Choroid plexus epithelial cell (primary cell): ENCODE measurements at places on chromosomes 1 and 21.

DNA sequence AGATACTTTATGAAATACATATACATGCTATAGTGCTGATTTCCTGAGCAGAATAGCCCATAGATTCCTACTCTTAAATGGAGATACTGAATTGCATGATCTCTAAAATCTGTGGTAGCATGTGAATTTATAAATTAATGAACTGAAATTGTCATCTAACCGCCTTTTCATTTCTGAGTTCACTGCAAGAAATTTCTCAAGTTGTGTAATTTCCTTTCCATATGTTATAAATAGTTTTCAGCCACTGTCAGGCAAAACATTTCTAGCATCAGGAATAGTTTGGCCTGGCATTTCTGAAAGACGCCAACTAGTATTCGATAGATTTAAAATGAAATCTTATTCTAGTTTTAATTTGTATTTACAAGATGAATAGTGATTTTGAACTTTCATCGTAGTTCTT lies 310.1 kb downstream of the USH2A start:
- DNase-seq: no peak

- no peak for DNase-seq
Observed at GRCh38 chr1:183688341-183689060, 35.4 kb upstream of the APOBEC4 start.

GRCh38 chr1:159187647-159188374 lies 16.4 kb downstream of the CADM3 start:
- no peak for DNase-seq

- no peak for DNase-seq
Observed at GRCh38 chr1:26743426-26744059, 44.2 kb upstream of the PIGV start.

- DNase-seq: no peak
Observed at GRCh38 chr1:245754463-245754961, 599.7 kb downstream of the KIF26B start.

DNA sequence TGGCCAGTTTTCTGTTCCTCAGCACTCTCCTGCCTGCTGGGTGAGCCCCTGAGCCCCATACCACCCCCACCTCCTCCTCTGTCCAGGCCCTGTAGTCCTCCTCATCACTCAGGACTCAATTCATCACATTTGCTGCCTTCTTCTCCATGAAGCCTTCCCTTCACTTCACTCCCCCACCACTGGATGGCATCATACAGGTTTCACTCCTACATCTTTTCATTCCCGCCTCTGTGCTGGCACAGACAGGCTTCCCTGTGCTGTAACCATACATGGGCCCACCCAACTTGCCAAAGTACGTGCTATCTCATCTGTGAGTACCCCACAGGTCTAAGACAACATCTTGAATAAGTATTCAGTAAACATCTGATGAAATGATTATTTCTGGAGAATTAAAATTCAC lies 56.9 kb downstream of the SLC45A1 start:
- peak; percentile 63 for DNase-seq

DNA sequence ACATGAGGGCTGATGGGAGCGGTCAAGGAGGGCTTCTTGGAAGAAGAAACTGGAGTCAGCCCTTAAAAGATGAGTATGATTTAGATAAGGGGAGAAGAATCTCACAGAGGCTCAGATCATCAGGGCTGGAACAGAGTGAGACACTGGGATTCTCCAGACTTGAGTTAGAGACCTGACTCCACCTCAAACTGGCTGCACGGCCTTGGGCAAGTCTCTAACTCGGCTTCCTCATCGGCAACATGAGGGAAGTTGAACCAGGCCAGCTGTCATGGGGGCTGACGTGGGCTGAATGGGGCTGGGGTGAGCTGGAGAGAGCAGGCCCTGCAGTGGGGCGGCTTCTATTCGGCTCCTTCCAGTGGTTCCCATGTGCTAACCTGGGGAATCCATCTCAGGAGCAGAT lies 2.5 kb downstream of the C1QC start:
- no peak for DNase-seq

DNA sequence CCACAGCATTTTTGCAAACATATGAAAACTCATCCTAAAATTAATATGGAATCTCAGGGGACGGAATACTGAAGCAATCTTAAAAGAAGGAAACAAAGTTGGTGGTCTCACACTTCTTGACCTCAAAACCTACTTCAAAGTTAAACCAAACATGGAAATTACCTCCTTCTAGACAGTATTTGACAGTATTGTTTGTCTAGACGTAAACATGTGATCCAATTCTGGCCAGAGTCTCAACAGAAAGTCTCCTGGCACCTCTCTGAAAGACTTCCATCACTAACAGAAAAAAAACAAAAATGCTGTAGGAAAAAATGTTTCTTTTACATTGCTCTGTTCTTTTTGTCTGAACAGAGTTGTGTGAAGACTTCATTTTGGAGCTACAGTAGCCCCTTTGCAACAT lies 99.7 kb downstream of the BRINP3 start:
- no peak for DNase-seq
